Occipital lobe (tissue), 3 donors: ENCODE measurements at places on chromosomes 7 and 10. TPM values are rescaled to one million over a fixed set of nuclear protein-coding genes. Genes with fewer than 3 reads are reported as not detected.

The PON3 gene
- total RNA-seq = 0.47 TPM

The SPDYE1 gene
- total RNA-seq = not detected

The CARD11 gene
- total RNA-seq = 0.31 TPM

The C10orf53 gene
- total RNA-seq = not detected

The FOXI2 gene
- total RNA-seq = not detected

The COL13A1 gene
- 1.7 TPM for total RNA-seq

The UCN3 gene
- total RNA-seq = not detected

The OR2A12 gene
- not detected for total RNA-seq

The GNAI1 gene
- 196 TPM for total RNA-seq

The TEX36 gene
- not detected for total RNA-seq

The CADPS2 gene
- total RNA-seq = 20.9 TPM

The PCDH15 gene
- total RNA-seq = 9.2 TPM

The CRPPA gene
- 9.5 TPM for total RNA-seq

The ARHGEF35 gene
- total RNA-seq = 0.78 TPM

The HPS6 gene
- total RNA-seq = 17.5 TPM

The ADGRA1 gene
- total RNA-seq = 2.5 TPM

The KLF14 gene
- not detected for total RNA-seq

The SH2D4B gene
- total RNA-seq = 1.4 TPM

The RAMP3 gene
- 4.7 TPM for total RNA-seq

The WIPF3 gene
- total RNA-seq = 5.6 TPM

The TWIST1 gene
- 0.62 TPM for total RNA-seq
